ENCODE measurements at places on chromosomes 4 and X. TPM values are rescaled to one million over a fixed set of nuclear protein-coding genes. Genes with fewer than 3 reads are reported as not detected.

SMIM14 gene
- 83.6 TPM for polyA plus RNA-seq

GPR119 gene
- not detected for polyA plus RNA-seq

TMEM271 gene
- polyA plus RNA-seq: not detected

ELOVL6 gene
- 7.0 TPM for polyA plus RNA-seq

RELL1 gene
- 4.1 TPM for polyA plus RNA-seq

SOX3 gene
- not detected for polyA plus RNA-seq

FANCB gene
- 0.43 TPM for polyA plus RNA-seq

GPRASP2 gene
- polyA plus RNA-seq: 33.3 TPM

USP51 gene
- polyA plus RNA-seq: 2.8 TPM

CCNA2 gene
- 1.2 TPM for polyA plus RNA-seq

TLL1 gene
- 2.4 TPM for polyA plus RNA-seq

EIF2S3 gene
- 149 TPM for polyA plus RNA-seq

SYN1 gene
- 12.6 TPM for polyA plus RNA-seq

LEF1 gene
- polyA plus RNA-seq: 5.0 TPM

DMD gene
- polyA plus RNA-seq: 31.7 TPM

F8A2 gene
- polyA plus RNA-seq: not detected

GRIA3 gene
- polyA plus RNA-seq: 1.2 TPM

HGFAC gene
- polyA plus RNA-seq: 1.1 TPM

AADAT gene
- polyA plus RNA-seq: 3.1 TPM

HSFX1 gene
- 3.2 TPM for polyA plus RNA-seq

SUPT20HL2 gene
- polyA plus RNA-seq: 0.23 TPM

DHRSX gene
- polyA plus RNA-seq: 19.0 TPM

DKK2 gene
- polyA plus RNA-seq: 1.6 TPM

CLNK gene
- polyA plus RNA-seq: not detected

NDST3 gene
- polyA plus RNA-seq: 0.07 TPM
